Fibroblast of gingiva (primary cell): ENCODE measurements at places on chromosomes 1 and 21.

GRCh38 chr1:228749765-228750164, 14.5 kb downstream of the RHOU start:
- DNase-seq: no peak

GRCh38 chr1:245031041-245031440, 123.7 kb upstream of the KIF26B start:
- no peak for DNase-seq

DNA sequence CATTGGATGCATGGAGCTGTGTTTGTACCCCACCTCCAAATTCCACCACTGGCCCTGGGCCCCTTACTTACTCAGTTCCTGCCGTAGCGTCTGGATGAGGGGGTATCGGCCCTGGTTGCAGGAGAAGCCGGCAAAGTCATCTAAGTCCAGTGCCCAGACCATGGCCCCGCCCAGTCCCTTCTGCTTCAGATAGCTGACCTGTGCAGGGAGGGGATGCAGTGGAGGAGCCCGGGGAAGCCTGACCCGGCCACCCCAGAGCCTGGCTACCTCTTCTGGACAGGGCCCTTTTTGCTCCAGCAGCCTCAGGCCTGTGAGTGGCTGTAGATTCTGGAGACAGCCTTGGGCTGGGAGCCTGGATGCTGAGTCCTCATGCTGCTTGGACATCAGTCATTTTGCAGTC, 11.8 kb downstream of the CHIT1 start:
- DNase-seq: no peak

GRCh38 chr1:72075425-72075824, 206.9 kb downstream of the NEGR1 start:
- DNase-seq: no peak

- DNase-seq: peak; percentile 69
These were observed 13.0 kb upstream of the CCDC190 start for GRCh38 chr1:162873671-162874666.

- DNase-seq: no peak
These were observed 455.5 kb downstream of the TTLL7 start for GRCh38 chr1:83543222-83543973.

DNA sequence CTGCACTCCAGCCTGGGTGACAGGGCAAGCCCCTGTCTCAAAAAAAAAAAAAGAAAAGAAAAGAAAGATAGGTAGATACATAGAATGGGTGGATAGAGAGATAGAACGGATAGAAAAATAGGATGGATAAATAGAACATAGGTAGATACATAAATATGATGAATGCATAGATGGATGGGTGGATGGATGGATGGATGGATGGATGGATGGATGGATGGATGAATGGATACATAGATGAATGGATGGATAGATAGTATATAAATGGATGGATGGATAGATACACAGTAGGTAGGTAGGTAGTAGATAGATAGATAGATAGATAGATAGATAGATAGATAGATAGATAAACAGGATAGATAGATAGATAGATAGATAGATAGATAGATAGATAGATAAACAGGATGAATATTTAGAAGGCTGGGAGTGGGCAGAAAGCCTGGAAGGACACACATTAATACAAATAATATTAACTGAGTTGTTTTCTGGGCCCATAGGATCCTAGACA, 87.0 kb downstream of the PDE9A start:
- no peak for DNase-seq

- DNase-seq: no peak
These were observed 170.7 kb downstream of the NR5A2 start for GRCh38 chr1:200198236-200198635.

DNA sequence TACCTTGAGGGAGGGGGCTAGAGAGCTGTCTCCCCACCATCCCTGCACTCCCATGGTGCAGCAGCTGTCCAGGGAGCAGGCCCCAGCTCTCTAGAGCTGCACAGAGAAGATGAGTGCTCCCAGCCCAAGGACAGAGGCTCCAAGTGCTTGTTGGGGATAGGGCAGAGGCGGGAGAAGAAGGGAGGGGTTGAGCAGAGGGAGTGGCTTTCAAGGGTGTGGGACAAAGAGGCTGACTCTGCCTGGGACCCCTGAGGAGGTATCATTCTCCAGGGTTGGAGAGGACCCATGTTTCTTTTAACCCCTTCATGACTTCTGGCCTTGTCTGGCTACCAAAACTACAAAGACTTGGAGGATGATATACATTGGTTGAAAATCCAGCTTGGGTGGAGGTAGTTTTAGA, 14.6 kb downstream of the FOXD2 start:
- no peak for DNase-seq

DNA sequence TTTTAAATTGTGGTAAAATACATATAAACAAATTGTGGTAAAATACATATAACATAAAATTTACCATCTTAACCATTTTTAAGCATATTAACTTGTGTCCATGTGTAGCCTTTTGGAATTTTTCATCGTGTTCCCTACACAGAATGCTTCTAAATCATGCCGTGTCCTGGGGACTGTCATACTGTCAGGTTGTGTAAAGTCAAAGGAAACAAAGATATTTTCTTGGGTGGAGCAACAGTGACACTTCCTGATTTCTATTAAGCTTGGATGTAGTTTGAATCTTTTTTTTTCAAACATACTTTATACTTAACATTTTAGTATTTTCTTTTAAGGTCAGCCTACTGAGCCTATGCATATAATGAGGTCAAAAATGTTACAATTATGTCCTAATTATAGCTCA, 32.3 kb downstream of the DOP1B start:
- no peak for DNase-seq
